Activated CD8-positive, alpha-beta memory T cell treated with anti-CD3 and anti-CD28 coated beads for 48 hours (primary cell): ENCODE measurements at places on chromosomes 1 and 21.

GRCh38 chr1:14460173-14460572 is 138.3 kb upstream of the KAZN start:
- DNase-seq = no peak

- DNase-seq = no peak
Observed at GRCh38 chr1:198437332-198437731, 103.1 kb downstream of the ATP6V1G3 start.

DNA sequence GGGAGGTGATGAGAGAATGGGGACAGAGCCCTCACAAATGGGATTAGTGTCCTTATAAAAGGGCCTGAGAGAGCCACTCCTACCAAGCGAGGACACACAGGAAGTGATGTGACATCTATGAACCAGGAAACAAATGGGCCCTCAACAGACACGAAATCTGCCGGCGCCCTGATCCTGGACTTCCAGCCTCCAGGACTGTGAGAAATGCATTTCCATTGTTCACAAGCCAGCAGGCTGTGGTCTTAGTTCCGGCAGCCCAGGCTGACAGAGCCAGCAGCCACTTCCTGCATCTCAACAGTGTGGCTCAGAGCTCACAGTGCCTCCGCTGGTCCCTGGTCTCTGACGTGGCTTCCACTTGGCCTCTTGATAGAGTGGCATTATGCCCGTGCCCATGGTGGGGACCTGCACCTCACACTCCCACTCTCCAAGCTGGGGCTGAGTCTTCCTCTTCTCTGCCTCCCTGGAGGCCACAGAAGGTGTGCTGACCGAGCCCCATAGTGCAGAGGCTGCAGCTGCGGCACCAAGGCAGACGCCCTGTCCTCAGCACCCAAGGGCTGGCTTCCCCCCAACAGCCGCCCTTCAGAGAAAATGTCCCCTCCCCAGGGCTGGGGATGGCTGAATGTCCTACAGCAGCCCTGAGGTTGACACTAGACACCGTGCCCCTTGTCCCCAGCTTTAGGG is 44.9 kb downstream of the ACOT7 start:
- no peak for DNase-seq

DNA sequence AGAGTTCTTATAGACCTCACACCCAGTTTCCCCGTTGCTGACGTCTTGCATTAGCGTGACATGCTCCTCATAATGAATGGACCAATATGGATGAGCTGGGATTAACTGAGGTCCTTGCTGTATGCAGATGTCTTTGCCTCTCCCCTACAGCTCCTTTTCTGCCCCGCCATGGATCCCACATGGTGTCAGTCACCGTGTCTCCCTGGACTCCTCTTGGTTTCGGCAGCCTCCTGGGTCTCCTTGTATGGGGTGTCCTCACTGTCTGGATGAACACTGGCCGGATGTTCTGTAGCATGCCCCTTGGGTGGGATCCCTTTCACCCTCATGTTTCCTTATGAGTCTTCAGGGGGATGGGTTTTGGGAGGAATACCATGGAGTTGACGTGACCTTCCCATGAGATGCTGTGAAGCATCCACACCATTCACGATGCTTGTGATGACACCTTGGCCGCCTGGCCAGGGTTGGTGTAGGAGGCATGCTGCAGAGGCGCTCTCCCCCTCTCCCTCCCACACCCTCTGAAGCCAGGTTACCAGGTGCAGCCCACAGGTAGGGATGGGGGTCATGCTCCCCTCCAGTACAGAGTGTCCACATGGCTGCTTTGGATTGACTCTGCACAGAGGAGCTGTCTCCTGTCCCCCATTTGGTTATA is 4.4 kb downstream of the GJC2 start:
- no peak for DNase-seq

DNA sequence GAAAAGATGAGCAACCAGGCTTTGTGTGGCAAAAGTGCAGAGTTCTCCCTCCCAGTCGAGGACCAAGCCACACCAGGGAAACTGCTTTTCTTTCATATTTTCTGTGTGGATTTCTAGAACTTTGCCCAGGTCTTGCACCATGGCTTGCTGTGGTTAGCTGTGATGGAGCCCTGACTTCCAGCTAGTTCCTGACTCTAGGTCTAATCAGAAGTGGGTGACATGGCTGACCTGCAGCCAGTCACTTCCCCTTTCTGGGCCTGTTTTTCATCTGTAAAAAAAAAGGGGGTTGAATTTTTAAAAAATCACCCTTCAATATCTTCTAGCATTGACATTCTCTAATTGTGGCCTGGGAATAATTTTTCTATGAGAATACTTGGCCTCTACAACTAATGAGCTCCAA is 491.2 kb upstream of the USP24 start:
- no peak for DNase-seq

- no peak for DNase-seq
Observed at GRCh38 chr21:45952974-45953373, 28.6 kb upstream of the COL6A1 start.

DNA sequence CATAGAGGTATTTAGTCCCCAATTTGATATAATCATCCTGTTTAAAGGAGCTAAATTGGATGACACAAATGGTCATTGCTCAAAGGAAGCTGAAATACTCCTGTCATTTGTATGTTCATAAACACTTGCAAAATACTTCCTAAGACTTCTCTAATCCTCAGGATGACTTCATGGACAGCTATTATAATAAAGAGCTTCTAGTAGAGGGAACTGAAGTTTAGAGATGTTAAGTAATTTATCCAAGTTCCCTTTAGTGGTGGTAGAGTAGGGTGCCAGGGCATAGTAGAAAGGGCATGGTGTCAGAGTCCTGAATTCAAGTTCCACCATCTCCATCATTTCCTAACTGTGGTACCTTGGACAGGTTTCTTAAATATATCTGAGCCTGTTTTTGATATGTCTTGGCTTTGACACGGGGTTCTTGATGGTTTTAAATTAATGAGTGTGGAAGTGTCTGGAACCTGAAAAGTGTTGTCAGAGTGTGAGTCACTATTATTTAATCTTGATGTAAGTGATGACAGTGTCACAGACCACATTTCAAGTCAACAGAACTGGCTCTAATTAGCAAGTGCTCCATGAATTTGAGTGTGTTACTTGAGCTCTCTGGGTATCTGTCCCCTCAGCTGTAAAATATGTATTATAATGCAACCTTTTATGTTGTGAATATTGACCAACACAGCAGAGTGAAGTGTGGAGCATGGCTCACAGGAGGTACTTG is 12.1 kb upstream of the GBP6 start:
- no peak for DNase-seq

DNA sequence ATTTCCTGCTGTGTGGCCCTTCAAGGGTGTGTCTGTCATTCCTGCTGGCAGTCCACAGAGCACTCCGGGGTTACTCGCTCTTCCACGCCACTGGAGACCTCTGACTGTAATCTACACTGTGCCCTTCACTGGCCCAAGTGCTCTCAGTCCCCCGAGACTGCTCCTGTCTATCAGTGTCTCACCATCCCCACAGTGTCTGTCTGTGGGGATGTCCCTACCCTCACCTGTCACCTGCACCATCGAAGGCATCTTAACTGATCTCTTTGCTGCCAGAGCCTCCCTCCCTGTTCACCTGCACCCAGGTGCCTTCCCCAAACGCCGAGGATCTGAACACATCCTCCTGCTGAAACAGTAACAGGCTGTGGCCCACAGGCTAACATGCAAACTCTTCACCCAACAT is 136.7 kb downstream of the MATN1 start:
- no peak for DNase-seq

DNA sequence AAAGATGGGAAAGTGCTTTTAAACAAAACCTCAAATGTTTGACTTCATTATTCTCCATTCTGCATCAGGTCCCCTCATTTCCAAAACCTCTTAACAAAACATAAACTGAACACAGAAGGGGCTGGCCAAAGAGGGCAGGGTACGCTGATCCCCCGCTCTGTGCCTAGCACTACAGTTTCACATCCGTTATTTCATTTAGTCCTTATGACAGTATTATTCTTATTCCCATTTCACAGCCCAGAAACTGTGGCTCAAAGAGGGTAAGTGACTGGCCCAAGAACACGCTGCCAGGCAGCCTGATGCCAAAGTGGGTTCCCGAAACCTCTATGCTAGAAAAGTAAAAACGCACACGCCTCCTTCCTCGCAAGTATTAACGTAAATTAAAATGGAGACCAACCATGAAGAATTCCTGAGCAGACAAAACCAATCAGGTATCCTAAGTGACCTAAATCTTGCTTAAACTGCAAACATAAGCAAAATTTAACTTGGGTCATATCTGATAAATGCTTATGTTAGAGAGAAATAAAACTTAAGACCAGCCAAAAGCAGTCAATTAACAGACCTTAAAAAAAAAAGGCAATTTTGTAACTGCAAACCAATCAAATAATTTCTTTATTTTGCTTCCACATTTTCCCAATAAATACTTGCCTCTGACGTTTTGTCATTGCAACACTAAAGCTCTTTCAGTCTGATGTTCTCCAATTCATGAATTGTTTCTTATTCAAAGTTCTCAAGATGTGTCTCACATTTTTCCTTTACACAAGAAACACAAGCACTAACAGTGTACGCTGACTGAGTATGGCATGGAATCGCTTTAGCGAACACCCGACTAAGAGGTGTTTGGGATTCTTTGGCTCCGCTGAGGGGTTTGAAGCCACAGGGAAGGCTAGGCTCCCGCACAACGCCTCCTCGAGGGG is 653 bp downstream of the CASP9 start:
- DNase-seq = no peak

DNA sequence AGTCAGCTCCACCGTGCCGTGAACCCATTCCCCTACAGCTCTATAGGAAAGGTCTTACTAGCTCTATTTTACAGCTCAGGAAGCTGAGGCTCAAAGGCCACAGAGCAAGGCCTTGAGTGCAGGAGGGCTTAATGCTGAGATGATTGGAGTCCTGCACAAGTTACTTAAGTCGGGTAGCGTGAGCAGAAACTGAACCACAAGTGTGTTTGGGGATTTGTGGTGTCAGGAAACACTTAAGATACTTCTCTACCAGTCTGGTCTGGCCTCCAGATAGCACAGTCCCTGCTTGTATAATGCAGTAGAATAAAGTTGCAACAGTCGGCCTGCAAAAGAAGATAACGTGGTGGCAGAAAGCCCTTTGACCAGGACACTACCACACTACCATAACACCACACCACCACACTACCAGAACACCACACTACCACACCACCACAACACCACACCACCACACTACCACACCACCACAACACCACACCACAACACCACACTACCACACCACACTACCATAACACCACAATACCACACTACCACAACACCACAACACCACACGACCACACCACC is 118.1 kb downstream of the SPSB1 start:
- DNase-seq = no peak

GRCh38 chr1:184210862-184211261 is 159.3 kb downstream of the TSEN15 start:
- no peak for DNase-seq

- no peak for DNase-seq
Observed at GRCh38 chr1:243251539-243251938, 3.5 kb downstream of the CEP170 start.

GRCh38 chr1:147647796-147648633 is 22.3 kb downstream of the ACP6 start:
- no peak for DNase-seq

GRCh38 chr1:45492691-45493090 is 1.7 kb upstream of the TESK2 start:
- DNase-seq = no peak

GRCh38 chr1:37846647-37847339 is 12.6 kb downstream of the MTF1 start:
- DNase-seq = no peak

DNA sequence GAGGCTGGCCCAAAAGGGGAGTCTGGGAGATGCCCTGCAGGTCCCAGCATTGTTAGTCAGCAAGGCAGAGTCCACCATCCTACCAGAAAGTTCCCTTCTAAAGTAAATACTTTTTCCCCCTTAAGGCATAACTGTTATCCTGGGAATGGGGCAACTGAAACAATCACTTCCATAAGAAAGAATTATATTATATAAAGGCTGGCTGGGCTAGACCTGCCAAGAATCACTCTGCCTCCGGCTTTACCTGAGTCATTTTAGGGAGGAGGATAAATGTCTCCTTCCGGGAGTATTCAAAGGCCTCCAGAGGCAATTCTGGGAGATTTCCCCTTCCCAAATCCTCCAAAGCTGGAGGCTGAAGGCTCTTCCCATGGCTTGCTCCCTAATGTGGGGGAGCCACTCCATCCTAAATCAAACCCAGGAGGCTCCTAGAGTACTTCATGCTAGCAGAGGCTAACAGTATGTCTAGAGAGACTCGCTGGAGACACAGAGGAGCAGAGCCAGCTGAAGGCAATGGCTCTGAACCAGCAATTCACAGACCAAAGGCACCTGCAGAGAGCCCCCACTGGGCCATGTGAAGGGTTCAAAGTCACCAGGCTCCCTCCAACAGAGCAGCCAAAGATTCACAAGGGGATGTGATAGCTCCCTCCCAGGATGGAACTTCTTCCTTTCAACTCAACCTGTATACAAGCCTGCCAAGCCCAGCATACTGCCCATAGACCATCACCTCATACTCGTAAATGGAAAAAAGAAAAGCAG is 116.0 kb downstream of the ASTN1 start:
- DNase-seq = no peak

GRCh38 chr1:94719926-94720793 is 100.0 kb upstream of the SLC44A3 start:
- DNase-seq = no peak

- DNase-seq = no peak
Observed at GRCh38 chr1:4571263-4571662, 83.1 kb upstream of the AJAP1 start.

- no peak for DNase-seq
Observed at GRCh38 chr1:164515711-164516331, 43.2 kb upstream of the PBX1 start.

DNA sequence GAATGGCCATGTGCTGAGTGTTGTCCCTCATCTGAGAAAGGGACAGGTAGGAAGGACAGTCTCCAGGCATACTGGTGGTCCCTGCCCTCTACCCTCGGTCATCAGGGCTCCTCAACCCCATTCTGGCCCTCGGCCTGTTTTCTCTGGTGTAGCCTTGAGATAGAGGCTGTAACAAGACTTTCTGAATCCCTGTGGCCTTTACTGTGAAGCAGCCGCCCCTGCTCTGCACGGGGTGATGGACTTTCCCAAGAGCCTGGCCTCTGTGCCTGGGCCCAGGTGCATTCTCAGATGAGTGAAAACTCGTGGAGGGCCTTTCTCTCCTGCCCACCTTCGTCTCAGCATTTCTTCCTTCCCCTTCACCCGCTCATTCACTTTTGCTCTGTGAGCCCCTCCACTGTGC is 3.0 kb upstream of the CASQ1 start:
- no peak for DNase-seq

GRCh38 chr1:68281946-68282615 is 49.8 kb upstream of the WLS start:
- DNase-seq = no peak
